HFF-Myc (cell line): ENCODE measurements at places on chromosomes 1 and 21.

- DNase-seq = no peak
Observed at GRCh38 chr1:205922314-205922713, 20.9 kb downstream of the SLC26A9 start.

- no peak for DNase-seq
Observed at GRCh38 chr1:207883104-207883651, 27.7 kb downstream of the CD34 start.

GRCh38 chr1:29831500-29832117 lies 595.3 kb downstream of the PTPRU start:
- DNase-seq = no peak

GRCh38 chr1:235151033-235151432 lies 10.0 kb downstream of the RBM34 start:
- no peak for DNase-seq

DNA sequence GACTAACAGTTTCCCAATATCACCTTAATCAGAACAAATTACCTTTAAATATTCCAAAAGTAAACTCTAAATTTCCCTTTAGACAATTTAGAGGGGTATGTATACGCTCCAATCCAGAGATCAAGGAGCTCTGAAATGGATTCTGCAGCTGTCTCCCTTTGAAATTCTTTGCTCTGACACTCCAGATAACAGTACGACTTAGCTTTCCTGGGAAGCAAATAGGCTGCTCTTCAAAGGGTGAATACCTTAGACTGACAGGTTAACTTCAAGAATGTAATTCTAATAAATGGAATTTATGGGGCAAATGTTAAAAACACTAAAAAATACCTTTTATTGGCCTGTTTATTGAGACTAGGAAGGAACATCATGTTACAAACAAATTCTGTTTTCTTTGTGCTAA lies 357.2 kb downstream of the USP25 start:
- DNase-seq = no peak

GRCh38 chr1:54506594-54506993 lies 41.4 kb upstream of the ACOT11 start:
- DNase-seq = no peak

DNA sequence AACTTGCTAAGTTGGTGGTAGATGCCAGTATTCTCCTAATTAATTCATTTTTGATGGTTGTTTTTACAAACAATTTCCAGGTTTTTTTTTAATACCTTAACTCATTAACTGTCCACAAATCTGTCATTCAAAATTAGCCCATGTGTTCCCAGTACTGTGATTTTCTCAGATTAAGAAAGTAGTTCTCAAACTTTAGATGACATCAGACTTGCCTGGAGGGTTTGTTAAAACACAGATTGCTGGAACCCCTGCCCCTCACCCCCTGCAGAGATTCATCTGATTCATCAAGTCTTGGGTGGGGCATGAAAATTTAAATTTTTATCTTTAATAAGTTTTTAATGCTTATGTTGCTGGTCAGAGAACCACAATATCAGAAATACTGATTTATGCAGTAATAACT lies 130.5 kb downstream of the BACH1 start:
- DNase-seq = no peak
